Inflammatory macrophage (primary cell): ENCODE measurements at places on chromosomes 6 and 20.

DNA sequence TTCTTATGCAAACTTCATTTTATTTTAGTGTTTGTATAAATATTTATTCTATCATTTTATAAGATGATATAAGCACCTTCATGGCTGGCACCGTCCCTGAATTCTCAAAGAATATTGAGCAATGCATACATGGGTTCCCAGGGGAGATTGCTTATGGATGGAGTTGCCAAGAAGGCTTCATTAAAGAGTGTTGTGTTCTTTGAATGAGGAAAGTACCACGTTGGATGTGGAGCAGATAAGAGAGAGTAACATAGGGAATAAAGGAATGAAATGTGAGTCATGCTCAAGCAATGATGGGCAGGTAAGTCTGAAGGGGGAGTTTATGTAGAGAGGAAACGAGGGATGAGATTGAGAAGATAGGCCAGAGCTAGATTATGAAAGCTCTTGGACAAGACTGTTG is 10.3 kb downstream of the DSE start:
- no peak for DNase-seq

DNA sequence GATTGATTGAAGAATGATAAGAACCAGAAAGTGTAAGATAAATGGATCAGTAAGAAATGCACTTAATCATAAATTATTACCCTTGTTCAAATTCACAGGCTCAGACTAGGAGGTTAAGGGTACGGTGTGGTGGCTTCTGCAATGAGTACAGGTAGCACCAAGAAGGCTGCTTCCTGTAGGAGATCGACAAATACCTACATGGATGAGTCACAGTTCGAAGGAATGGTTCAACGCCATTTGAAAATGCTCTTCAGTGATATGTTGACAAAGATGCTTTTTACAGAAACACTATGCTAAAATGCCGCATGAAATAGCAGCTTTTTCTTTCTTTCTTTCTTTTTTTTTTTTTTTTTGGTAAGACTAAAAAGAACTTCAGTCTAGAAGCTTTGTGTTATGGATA is 116.2 kb downstream of the DTNBP1 start:
- DNase-seq, result no peak

GRCh38 chr6:16230953-16231352 is 7.4 kb upstream of the GMPR start:
- peak; percentile 77 for DNase-seq

GRCh38 chr6:112342511-112342910 is 4.6 kb upstream of the RFPL4B start:
- DNase-seq, result no peak

- DNase-seq, result no peak
Measured at GRCh38 chr6:52283111-52283510, 1.4 kb downstream of the MCM3 start.

GRCh38 chr20:33310327-33310899 is 27.4 kb downstream of the BPIFB1 start:
- DNase-seq, result no peak

GRCh38 chr6:167097770-167098169 is 25.1 kb upstream of the CCR6 start:
- no peak for DNase-seq

- peak; percentile 93 for DNase-seq
Measured at GRCh38 chr6:13526727-13527670, 39.6 kb upstream of the GFOD1 start.

- DNase-seq, result no peak
Measured at GRCh38 chr6:3371222-3371949, 85.5 kb downstream of the SLC22A23 start.

DNA sequence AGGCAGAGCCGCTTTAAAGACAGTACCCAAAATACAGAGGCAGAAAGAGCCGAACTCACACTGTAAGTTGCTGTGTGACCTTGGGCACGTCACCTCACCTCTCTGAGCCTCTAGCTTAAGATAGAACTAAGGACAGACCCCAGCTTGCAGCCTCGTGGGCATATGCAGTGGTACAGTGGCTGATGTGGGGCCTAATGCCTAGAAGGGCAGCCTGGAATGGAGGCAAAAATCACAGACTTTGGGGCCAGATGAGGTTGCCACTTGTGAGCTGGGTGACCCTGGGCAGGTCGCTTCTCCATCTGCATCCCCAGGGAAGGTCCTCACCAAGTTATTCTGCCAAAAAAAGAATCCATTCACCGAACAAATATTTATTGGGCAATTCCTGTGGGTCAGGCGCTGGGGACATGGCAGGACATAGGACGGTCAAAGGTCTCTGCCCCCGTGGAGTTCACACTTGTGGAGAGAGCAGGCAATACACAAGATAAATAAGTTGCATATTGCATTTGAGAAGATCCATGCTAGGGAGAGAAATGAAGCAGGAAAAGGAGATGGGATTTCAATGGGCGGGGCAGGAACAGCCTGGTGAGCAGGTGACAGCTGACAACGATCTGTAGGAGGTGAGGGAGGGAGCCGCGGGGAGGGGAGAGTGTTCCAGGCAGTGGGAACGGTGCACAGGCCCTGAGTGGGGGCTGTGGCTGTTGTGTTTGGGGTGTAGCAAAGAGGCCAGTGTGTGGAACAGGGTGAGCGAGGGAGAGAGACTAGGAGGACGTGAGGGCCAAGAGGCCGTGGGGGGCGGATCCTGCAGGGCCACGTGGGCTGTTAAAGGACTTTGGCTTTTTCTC is 115.2 kb downstream of the CEBPB start:
- DNase-seq, result no peak
